ENCODE measurements at places on chromosomes 13 and 19. TPM values are rescaled to one million over a fixed set of nuclear protein-coding genes. Genes with fewer than 3 reads are reported as not detected.

The GIPR gene
- total RNA-seq, result 1.2 TPM

The RASIP1 gene
- total RNA-seq, result 43.1 TPM

The ELOF1 gene
- 39.8 TPM for total RNA-seq

The ZNF835 gene
- 5.4 TPM for total RNA-seq

All from omental fat pad (tissue), 4 donors.